T-helper 9 cell (primary cell): ENCODE measurements at places on chromosomes 13 and 19.

DNA sequence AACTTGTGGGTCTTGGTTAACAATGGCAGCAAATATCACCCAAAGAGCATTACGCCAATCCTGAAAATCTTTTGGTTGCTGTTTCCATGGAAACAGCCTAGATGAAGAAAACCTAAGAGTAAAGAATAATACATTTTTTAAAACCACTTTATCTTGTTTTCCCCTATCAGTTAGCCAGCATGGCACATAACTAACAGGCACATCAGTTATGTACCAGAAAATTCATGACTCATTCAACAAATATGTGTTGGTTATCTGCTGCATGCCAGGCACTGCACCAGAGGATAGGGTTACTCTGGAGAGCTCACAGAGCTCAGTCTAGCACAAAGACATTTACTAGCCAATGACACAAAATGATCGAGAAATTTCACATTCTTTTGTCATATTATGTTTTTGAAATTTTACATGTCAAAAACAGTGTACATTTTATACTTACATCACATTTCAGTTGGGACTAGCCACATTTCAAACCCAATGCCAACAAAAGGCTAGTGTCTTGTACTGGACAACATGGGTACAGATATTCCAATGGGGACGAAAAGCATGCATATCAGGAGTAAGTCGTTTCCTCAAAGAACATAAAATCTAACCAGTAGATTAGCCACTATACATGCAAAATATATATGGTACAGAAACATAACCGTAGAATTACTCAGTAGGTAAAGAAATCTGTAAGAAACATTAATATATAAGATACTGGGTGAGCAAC is 20.3 kb downstream of the LNX2 start:
- DNase-seq: no peak

GRCh38 chr13:65855242-65855805 is 1374.8 kb downstream of the PCDH9 start:
- no peak for DNase-seq

GRCh38 chr13:43758834-43759233 is 27.9 kb downstream of the ENOX1 start:
- DNase-seq: no peak

DNA sequence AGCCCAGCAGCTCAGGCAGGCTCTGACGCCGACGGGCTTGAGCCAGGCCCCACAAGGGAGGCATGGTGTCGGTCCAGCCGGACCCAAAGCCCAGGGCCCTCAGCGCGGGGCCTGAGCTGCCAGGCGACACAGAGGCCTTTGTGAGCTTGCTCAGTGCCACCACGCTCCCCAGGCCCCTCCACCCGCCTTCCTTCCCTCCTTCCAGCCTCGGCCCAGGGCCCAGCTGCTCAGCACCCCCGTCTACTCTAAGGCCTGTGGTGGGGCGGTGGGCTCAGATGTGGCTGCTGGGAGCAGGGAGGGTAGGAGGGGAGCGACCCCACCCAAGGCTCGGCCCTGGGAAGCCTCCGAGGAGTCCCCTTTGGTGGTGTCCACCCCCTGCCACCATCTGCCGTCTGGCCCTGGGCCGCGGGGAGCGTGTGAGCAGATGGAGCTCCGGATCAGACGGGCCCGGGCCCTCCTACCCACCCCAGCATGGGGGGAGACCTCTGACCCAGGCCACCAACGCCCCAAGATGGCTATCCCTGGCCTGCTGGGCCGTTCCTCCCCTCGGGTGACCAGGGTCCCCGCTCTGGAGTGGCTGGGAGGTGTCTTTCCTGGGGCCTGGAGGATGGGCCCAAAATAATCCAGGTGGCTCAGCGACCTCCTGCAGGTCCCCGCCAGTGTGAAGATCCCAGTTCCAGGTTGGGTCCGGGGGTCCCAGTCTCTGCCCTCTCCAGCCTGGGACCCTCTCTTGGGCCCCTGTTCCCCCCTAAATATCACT is 7.8 kb downstream of the ZBTB7A start:
- no peak for DNase-seq

DNA sequence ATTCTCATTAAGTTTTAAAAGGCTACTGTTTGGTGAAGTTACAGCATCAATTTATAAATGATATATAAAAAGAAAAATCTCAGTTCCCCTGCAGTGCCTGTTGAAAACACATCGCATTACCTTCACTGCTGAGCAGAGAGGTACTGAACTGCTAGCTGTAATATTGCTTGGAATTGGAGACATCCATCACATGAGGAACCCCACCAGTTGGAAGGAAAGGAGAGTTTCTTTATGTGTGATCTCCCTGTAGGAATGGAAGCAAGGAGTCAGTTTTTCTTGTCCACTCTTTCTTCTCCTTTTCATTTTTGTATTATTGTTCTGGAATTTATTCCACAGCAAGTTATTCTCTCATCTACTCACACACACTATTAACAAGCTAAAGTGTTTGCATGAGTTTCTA is 1586.0 kb upstream of the PRR20A start:
- no peak for DNase-seq

- DNase-seq: no peak
Measured at GRCh38 chr19:31883296-31883990, 462.0 kb upstream of the ZNF507 start.

DNA sequence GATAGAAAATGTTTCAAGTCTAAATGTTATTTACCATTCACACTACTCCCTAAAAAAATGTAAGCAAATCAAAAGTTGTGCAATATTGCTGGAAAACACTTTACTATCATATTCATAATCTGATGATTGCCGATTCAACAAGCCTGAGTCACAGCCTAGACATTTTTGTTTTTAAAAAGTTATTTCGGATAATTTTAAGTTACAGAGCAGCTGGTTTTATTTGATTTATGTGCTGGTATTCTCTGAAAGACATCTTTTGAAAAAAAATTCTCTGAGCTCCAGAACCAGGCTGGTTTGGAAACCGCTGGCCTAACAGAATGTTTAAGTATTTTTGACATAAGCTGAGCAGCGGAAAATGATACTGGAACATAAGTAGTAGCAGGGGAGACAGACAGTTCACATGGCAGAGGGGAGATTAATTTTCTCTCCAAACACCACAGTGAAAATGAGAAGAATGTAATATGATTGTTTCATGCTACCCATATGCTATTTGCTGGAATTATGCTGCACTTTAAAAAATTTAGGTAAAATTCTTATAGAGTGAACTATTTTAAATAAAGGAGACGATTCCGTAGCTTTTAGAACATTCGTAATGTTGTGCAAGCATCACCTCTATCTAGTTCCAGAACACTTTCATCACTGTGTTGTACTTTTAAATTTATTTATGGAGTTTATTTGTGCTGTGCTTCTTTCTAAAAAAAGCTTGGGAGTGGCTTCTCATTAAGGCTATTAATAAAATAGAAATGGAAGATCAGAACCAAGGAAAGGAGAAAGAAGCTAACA is 36.1 kb downstream of the TBC1D4 start:
- no peak for DNase-seq

DNA sequence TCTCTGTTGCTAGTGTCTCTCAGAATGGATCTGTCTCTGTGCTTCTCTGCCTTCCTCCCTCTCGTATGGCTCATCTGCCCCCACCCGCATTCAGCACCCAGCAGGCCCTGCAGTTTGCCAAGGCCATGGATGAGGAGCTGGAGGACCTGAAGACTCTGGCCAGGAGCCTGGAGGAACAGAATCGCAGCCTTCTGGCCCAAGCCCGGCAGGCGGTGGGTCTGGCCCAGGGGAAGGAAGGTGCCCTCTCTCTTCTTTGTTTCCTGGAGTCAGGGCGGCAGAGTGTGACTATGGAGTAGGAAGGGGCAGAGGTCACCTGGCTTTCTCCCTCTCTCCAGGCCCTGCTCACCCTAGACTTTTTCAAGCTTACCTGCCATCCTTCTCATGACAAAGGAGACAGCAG is 10.9 kb downstream of the KASH5 start:
- DNase-seq: no peak

- DNase-seq: no peak
Measured at GRCh38 chr13:91632086-91632485, 233.7 kb downstream of the GPC5 start.

GRCh38 chr19:35153701-35154524 is 622 bp upstream of the FXYD5 start:
- peak; percentile 62 for DNase-seq

GRCh38 chr13:44879452-44880058 is 109.7 kb downstream of the NUFIP1 start:
- DNase-seq: no peak

- no peak for DNase-seq
Measured at GRCh38 chr13:30125422-30126073, 181.8 kb downstream of the KATNAL1 start.

DNA sequence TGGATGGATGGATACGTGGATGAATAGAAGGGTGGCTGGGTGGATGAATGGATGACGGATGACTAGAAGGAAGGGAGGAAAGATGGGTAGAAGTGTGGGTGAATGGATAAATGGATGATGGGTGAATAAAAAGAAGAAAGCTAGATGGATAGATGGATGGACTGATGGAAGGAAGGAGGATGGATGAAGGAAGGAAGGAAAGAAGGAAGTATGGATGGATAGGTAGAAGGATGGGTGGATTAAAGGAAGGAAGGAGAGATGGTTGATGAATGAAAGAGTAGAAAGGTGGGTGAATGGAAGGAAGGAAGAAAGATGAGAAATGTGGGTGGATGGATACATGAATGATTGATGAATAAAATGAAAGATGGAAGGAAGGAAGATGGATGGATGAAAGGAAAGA is 14.5 kb downstream of the ARHGEF18 start:
- DNase-seq: no peak

DNA sequence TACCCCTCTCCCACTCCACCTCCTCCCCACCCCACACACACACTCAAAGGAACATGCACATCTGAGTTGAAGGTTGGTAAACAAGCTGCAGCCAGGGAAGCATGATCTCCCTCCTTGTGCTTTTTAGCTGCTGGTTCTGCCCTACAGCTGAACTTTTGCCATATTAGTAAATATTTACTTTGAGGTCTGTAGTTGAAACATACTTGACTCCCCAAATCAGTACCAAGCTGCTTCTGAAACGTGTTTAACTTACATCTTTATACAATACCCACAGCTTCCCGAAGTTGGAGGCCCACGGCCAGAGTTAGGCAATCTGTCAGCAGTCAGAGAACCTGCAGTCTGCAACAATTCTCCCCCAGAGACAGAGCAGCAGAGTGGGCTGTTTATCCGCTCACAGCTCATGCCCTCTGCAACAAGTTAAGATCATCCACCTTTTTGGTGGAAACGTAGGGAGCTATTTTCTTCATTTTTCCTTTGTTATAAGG is 1.5 kb upstream of the PCDH20 start:
- no peak for DNase-seq

GRCh38 chr19:16660763-16661479 is at the start of gene TMEM38A:
TMEM38A (plus strand) TSS chr19:16661139; CDS start chr19:16661218, 79 bp downstream.
- DNase-seq: peak; percentile 38

DNA sequence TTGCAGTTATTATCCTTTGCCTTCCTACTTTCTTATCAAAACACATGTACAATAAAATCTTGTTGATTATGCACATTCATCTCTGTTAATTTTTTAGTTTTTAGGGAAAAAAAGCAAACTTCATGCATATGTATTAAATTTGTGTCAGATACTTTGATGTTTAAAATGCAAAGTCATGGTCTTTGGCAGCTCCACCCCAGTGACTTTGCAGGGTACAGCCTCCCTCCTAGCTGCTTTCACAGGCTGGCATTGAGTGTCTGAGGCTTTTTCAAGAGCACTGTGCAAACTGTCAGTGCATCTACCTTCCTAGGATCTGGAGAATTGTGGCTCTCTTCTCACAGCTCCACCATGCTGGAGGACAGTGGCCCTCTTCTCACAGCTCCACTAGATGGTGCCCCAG is 1988.1 kb upstream of the PCDH20 start:
- no peak for DNase-seq

- no peak for DNase-seq
Measured at GRCh38 chr19:40755248-40755624, 4.2 kb downstream of the SNRPA start.

GRCh38 chr19:40561947-40562346 is 14.7 kb upstream of the SHKBP1 start:
- DNase-seq: no peak

DNA sequence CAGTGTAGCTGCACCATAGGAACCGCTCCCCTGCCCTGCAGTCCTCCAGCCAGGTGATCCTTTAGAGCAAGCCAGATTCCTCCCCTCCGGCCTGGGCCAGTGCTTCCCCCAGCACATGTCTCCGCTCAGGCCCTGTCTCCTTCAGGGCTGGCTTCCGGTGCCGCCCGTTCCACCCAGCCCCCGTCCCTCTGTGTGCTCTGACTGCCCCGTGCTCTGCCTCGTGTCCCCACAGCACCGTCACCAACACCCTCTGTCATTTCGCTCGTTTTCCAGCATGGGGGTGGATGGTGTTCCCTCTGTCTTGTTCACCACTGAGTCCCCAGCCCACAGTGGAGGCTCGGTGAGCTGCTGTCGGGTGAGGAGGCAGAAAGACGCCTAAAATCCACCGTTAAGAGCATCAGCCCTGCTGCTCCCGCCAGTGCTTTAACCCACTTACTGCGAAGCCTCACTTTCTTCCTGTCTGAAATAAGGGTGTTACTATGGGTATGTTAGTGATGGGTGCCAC is 54.5 kb downstream of the TSSK6 start:
- peak; percentile 50 for DNase-seq

DNA sequence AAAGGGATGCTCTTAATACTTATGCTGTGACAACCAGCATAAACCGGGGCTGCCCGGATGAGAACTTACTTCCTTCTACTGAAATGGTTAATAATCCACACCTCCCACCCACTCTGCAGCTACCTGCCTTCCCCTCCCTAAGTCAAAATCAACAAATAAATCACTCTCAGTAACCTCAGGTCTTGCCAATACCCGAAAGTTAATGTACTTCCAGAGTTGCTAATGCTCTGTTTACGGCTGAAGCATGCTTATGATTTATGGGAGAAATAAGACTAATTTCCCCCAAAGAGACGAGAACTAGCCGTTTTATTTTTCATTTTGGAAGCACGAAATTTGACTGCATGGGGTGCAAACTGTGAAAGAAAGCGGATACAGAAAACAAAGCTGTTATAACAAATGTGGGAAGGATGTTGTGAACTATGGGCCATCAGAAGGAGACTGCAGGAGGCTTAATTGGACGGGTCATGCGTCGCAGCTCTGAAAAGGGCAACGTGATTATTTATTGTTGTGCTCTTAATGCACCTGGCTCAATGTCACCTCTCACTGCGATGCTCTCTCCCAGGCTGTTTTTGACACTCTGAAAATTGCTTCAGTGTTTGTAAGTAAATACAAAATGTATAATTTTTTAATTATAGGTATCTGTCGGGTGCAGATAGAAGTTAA is 114.0 kb upstream of the SLC7A1 start:
- no peak for DNase-seq

DNA sequence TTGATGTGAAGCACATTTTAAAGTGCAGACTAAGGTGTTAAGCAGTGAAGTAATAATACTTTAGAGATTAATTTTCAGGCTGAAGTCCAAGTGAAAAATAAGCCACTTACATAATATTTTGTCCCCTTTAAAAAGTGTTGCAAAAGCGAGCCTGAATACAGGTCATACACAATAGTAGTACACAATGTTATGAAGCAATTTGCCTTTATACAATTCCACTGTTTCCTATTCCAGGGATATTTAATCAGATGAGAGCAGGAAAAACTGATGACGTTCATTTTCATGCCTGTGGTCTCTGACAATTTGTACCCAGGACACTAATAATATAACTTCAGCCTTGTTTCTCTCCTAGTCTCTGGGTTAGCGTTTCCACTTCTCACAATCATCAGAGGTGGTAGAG is 916.7 kb downstream of the PCDH9 start:
- DNase-seq: no peak

GRCh38 chr13:48579165-48579918 is 46.5 kb upstream of the RCBTB2 start:
- no peak for DNase-seq
